ENCODE measurements at places on chromosomes 1 and 21.

GRCh38 chr1:199931666-199932377 is 95.7 kb upstream of the NR5A2 start:
- DNase-seq, result peak; percentile 44

DNA sequence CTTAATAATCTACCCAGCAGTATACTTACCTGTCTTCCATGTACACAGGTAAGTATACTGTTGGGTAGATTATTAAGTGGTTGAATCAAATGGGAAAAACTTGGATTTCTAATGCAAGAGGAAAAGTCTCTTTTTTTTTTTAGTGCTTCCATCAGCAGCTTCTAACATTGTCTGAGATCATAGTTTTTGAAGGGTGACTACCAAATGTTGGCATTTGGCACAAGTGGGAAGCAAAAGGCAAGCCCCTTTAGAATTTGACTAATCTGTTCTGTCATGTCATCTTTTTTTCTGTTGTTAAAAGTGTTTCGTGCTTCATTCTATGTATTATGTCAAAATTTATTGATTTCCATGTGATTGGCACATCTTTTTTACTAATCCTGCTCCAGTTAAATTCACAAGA is 547 bp downstream of the FMO1 start:
- no peak for DNase-seq

DNA sequence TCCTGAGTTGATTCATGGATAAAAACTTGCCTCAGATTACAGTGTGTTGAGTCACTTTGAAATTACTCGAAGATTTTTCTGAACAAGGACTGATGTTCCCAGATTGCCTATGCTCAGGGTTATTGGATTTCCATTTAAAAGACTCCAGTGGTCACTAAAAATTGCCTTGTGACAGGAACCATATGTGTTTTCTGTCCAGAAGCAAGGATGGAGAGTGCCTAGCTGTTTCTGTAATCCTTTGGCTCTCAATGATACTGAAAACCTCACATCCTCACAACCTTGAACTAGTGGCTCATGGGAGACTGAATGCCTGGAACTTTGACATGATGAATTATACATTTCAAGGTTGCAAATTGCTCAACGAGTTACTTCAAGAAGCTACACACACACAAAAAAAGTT is 1271.8 kb downstream of the BRINP3 start:
- DNase-seq, result no peak

- DNase-seq, result no peak
Measured at GRCh38 chr1:163981500-163982030, 577.4 kb upstream of the PBX1 start.

DNA sequence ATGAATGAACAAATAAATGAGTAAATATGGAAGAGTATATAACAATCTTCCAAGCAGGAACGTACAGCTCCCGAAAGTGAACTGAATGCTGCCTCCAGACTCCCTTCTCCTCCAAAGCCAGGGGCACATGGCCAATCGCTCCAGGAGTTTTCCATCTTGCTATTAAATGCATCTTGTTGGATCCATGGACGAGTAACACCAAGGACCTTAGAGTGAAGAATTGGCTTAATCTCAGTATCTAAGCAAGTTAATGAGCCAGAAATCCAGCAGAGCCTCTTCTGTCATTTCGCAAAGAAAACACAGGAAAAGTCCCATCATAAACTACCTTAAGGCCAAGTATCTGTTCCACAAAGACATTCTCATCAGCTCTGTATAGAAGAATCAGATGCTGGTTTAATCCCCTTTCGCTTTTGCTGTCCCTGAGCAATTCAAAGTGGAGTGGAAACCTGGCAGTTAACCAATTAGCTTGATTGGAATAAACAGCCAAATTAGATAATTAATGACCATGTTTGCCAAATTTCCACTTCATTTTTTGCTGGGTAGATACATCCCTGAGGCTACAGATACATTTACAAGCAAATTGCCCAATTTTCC is 116.0 kb downstream of the MIS18A start:
- DNase-seq, result no peak

DNA sequence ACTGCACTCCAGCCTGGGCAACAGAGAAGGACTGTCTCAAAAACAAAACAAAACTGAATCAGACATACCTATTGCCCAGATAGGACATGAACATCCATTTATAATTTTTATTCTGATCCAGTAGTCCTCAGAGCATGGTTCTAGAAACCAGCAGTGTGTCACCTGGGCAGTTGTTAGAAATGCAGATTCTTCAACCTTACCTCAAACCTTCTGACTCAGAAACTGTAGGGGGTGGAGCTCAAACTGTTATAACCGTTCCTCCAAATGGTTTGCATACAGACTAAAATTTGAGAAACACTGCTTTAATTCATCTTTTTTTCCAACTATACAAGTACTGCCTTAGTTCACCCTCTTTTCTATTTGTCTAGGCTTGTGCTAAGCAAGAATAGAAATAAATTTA is 6.0 kb downstream of the NASP start:
- no peak for DNase-seq

DNA sequence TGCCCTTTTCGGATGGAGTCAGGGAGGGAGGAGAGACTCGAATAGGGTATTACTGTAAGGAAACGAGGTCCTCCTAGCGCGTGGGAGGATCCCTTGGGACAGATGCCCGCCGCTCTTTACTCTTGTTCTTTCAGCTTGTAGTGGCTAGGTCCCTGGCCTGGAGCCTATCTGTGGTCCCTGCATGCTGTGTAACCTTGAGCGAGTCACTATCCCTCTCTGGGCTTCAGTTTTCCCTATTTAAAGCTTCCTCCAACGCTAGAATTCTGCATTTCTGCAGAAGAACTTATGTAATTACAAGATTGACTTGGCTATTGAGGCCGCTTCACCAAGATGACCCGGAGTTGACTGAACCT is 744 bp downstream of the MIER1 start:
- no peak for DNase-seq

GRCh38 chr1:65258106-65258505 is 51.2 kb upstream of the DNAJC6 start:
- DNase-seq, result no peak

GRCh38 chr1:18865176-18865575 is 5.7 kb upstream of the TAS1R2 start:
- no peak for DNase-seq

DNA sequence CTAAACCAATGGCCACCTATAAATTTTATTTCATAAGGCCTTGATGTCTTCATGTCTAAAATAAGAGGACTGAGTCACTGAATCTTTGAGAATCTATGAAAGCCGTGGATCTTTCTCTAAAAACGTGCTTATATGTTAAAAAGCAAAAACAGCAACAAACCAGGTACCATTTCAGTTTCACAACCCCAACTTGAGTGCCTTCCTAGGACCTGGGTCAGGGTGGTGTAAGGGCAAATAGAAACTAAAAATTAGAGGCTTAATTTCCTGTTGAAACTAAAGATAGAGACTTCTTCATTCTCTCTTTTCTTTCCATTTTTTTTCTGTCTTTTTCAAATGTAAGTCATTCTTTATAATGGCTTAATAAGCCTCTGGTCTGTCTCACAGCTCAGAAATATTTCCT is 27.2 kb upstream of the PGBD5 start:
- no peak for DNase-seq

- DNase-seq, result no peak
Measured at GRCh38 chr1:102693345-102693744, 415.0 kb downstream of the COL11A1 start.

GRCh38 chr1:64527165-64527564 is 57.2 kb downstream of the CACHD1 start:
- DNase-seq, result no peak

- DNase-seq, result no peak
Measured at GRCh38 chr1:223616586-223616985, 48.9 kb downstream of the CAPN8 start.

GRCh38 chr1:172537366-172537765 is 4.4 kb downstream of the SUCO start:
- no peak for DNase-seq

- no peak for DNase-seq
Measured at GRCh38 chr1:211875541-211875940, 45.0 kb upstream of the LPGAT1 start.

- DNase-seq, result no peak
Measured at GRCh38 chr21:41048623-41049022, 119.3 kb upstream of the BACE2 start.

- no peak for DNase-seq
Measured at GRCh38 chr1:40921522-40921921, 58.0 kb upstream of the CTPS1 start.

GRCh38 chr1:93419344-93419743 is 28.6 kb upstream of the FNBP1L start:
- no peak for DNase-seq

GRCh38 chr1:56957931-56958330 is 7.9 kb downstream of the C8B start:
- DNase-seq, result no peak

DNA sequence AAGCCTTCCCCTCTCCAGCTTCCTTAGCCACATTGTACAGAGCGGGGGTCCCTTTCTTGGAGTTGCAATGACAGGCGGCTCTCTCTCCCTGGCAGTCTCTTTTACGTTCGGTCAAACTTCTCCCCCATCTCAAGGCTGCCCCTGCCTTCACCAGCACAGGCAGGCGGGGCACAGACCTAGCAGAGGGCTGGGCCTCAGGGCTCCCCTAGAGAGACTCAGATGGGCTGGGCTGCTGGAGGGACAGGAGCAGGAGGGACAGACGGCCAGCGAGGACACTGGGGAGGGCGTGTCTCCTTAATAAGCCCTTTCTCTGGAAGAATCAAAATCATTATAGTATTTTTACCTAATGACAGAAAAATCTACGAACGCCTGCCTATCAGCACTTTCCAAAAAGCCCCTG is 79.6 kb downstream of the CASZ1 start:
- DNase-seq, result no peak

DNA sequence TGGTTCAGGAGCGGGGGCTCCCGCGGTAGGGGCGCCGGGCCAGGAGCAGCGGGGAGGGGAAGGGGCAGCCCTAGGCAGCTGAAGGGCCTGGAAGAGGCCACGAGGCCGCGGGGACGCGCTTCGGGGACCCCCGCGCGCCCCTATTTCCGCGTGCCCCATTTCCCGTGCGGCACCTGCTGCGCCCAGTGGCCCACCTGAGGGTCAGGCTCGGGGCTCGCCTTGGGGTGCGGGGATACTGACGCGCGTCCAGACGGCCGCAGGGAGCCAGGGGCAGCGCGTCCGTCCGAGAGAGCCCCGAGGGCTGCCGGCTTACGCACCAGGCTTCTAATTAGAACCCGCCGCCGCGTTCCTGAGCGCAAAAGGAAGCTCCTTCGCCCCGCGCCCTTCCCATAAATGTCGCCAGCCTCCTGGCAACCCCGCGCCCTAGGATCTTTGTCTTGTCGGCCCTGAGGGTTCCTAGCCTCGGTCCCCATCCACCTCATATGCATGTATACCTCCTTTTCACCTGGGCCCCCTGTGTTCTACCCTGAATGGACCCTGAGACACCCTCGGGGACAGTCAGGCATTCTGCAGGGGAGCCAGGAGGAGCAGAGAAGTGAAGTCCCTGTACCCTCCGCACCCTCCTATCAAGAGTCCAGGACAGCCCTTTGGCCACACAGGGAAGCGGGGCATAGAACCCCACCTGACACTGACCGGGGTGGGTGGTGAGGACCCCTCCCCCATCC is 1.8 kb downstream of the WNT3A start:
- no peak for DNase-seq

DNA sequence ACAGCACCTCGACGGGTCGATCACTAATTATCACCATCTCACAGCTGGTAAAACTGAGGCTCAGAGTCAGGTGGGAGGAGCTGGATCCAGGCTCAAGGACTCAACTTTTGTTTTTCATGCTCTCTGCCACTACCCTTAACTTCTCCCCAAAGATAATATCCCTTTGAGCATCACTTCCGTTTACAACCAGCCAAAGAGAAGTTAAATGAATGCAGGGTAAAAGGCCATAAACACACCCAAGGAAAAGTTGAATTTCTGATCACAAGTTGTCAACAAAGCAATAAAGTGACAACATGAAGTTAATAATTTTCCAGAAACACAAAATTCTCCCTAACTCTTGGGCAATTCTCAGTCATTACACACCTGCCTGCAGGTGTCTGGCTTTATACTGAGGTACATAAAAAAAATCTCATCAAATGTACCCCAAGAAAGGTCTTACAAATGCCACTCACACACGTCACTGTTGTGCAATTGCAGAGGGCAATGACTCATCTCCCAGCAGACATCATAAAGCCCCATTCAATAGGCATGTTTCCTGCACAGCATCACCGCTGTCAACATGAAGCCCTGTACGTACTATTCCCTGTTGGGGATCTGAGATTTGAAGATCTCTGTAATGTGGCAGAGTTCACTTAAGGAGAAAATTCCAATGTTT is 3.4 kb downstream of the OR2T11 start:
- peak; percentile 38 for DNase-seq

GRCh38 chr1:181490740-181491712 is 7.7 kb downstream of the CACNA1E start:
- DNase-seq, result no peak
